ENCODE measurements at places on chromosomes 13 and 19.

GRCh38 chr19:15995536-15995935 lies 46.7 kb downstream of the OR10H4 start:
- no peak for DNase-seq

DNA sequence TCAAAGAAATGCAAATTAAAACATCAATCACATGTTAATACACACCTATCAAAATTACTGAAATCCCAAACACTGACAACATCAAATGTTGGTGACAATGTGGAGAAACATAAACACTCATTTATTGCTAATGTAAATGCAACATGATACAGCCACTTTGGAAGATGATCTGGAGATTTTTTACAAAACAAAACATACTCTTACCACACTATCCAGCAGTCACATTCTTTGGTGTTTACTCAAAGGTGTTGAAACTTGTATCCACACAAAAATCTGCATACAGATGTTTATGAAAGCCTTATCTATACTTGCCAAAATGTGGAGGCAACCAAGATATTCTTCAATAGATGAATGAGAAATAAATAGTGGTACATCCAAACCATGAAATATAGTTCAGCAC lies 1219.5 kb upstream of the PCDH20 start:
- DNase-seq, result no peak

DNA sequence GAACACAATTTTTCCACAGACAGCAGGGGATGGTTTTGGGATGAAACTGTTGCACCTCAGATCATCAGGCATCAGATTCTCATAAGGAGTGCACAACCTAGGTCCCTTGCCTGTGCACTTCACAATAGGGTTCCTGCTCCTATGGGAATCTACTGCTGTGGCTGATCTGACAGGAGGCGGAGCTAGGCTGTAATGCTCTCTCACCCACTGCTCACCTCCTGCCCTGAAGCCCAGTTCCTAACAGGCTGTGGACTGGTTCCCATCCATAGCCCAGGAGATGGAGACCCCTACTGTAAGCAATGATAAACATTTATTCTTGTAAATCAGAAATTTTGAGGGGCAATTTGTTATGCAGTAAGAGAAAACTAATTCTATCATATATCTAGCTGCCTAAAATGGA lies 1234.7 kb downstream of the SLITRK1 start:
- no peak for DNase-seq

- DNase-seq, result peak; percentile 94
These were observed 169.6 kb upstream of the GPR12 start for GRCh38 chr13:26929971-26930730.

DNA sequence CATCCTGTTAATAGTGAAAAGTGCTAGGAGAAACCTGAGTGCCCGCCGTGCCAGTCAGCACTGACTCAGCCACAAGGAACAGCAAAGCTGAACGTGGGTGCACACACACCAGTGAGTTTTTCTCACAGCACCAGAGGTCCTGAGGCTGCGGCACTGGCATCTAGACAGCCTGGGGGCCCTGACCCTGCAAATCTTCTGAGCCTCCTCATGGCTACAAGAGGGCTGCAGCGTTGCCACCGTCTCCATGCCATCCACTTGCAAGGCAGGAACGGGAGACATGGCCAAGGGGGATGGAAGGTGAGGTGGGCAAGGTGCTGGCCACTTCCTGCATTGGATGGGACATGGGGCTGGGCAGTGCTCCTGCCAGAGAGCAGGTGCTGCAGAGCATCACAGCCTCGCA lies 211.2 kb upstream of the SOX1 start:
- DNase-seq, result no peak

DNA sequence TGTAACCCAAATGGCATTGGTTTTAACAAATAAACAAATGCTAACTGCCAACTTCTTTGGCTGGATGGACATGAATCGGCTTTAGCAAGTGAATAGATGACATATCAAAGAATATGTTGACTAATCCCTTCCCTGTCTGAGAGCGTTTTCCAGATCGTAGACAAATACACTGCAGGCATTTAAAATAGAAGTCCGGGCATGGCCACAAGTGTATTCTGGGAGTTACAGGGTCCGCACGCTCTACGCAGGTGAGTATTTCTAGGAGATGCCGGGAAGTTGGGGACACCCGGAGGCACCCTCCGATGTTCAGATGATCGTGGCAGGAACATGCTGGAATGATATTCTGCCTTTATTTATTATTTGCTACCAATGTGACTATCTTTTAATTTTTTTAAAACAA lies 53.2 kb upstream of the ZNF536 start:
- DNase-seq, result no peak

DNA sequence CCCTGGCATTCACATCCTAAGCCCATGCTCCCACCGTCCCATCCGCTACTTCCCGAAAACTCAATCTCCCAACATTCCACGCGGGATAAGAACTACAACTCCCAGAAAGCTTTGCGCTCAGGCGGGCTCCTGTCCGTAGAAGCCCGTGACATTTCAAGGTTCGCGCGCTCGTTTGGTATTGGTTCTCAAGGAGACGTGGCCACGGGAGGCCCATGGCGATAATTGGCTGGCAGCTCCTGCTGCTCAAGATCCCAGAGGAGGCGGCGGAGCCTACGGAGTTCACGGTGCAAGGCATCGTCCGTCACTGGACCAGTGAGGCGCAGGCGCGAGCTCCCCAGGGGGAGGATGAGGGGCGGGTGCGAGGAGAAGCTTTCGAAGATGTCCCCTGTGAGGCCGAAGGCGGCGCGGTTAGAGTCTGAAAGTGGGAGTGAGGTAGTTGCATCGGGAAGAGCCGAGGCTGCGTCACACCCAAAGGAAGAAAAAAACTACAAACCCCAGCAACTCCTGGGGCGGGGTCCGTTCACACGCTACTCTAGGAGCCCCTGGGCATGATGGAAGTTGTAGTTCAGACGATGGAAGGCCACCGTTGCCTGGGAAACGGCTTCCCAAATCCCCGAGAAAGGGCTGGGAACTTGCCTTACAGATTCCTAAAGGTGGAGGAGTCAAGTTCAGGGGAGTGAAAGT lies 1.2 kb upstream of the MAMSTR start:
- DNase-seq, result peak; percentile 96

- no peak for DNase-seq
These were observed 893.4 kb downstream of the DIAPH3 start for GRCh38 chr13:59270327-59270726.

DNA sequence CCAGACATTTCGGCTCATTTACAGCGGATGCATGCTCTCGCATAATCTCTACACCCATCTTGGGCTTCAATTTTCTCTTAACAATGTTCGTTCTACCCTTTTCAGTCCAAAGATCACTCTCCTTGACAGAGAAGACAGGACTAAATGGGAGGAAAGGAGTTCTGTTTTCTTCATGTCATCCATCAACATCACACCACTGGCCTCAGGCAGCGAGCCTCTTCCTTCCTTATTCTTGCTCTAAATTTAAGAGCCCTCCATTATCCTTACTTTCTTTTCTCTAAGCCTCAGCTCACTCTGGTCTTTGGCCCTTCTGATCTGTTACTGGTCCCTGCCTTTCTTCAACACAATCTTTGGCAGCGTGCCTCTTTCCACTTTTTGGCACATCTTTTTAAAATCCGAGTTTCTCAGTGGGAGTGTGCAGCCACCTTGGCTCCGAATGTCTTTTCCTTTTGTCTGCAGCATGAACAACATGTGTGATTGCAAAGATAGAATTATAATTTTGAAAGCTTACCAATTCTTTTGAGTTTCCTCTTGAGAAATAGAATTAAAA lies 98.7 kb downstream of the FAM216B start:
- no peak for DNase-seq

- no peak for DNase-seq
These were observed 287 bp upstream of the ZSCAN22 start for GRCh38 chr19:58326501-58326913.

DNA sequence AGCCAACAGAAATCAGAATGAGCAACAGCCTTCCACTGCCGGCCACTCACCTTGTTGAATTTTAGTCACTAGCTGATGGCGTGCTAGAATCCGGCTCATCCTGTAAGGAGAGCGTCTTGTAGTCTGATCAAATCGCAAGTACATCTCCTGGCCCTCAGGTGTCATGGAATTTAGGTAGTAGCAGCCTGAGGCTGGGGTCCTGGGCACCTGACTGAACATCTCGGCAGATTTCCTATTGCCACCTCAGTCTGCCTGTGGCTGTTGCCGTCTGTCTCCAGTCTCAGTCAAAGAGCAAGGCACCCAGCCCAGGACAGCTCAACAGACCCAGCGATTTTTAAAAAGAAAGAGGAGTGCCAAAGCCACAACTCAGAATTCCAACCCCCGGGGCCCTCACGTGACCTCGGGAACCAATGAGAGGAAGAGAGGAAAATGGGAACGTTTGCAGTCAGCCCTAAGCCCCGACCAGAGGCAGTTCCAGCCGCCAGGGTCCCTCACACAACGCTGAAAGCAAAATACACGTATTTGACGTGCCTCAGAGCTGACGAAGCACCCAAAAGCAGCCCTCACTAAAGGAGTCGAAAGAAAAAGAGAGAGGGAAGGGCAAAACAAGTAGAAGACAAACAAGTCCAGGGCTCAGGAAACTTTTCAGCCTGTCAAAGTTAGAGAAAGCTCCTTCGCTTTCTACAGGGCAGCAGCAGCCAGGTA lies at the start of gene STARD13:
STARD13 (minus strand) TSS at position 336 of the 705 bp plus-strand sequence; CDS start at position 219, 117 bp downstream.
- peak; percentile 81 for DNase-seq

DNA sequence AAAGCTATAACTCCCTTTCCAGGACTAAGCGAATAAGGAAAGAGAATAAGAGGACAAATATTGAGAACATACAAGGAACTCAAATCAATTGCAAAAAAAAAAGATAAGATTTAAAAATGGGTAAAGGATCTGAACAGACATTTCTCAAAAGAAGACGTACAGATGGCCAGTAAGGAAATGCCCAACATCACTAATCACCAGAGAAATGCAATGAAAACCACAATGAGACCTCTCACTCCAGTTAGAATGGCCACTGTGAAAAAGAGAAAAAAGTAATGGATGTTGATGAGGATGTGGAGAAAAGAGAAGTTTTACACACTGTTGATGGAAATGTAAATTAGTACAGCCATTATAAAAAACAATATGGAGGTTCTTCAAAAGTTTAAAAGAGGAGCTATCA lies 63.8 kb downstream of the VWA8 start:
- DNase-seq, result no peak

GRCh38 chr13:49645451-49645850 lies 17.1 kb downstream of the ARL11 start:
- no peak for DNase-seq

DNA sequence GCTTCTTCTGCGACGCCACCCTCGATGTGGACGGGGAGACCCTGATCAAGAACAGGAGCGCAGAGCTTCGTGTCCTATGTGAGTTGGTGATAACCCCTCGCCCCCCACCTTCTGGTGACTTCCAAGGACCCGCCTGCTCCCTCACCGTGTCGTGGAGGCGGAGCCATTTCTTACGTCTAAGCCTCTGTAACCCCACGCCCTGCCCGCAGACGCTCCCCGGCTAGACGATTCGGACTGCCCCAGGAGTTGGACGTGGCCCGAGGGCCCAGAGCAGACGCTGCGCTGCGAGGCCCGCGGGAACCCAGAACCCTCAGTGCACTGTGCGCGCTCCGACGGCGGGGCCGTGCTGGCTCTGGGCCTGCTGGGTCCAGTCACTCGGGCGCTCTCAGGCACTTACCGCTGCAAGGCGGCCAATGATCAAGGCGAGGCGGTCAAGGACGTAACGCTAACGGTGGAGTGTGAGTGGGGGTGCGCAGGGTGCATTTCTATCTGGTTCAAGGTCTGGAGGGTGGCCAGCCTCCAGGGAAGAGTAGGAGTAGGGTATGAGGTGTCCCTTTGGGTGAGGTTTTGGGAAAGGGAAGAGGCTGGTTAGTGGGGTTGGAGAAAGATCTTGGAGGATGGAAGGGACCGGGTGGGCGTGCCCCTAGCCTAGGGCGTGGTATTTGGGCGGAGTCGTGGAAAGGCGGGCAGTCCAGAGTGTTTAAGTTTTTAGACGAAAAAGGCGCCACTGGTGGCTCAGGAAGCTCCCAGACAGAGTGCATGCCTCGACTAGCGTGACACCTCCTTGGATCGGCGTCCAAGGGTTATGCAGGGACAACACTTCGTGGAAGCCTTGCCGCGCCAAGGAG lies 3.3 kb downstream of the ICAM5 start:
- no peak for DNase-seq

- DNase-seq, result no peak
These were observed 479.6 kb downstream of the DIAPH3 start for GRCh38 chr13:59684105-59684504.

GRCh38 chr13:103199380-103200088 lies 133.3 kb upstream of the SLC10A2 start:
- DNase-seq, result no peak

DNA sequence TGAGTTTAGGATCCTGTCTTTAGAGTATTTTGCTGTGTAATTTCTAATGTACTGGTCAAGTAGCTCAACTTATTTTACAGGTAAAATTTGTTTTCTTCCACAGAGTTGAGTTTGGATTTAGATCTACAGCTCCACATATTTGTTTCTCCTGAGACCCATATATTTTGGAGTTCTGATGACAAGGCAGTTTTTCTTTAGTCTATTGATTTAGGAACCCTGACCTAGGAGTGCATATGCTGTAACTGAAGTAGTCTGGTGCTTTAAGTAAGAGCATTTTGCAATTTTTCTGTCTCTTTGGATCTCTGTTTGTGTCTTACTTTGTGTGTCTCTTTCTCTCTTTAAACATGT lies 19.5 kb upstream of the SPRY2 start:
- DNase-seq, result no peak

DNA sequence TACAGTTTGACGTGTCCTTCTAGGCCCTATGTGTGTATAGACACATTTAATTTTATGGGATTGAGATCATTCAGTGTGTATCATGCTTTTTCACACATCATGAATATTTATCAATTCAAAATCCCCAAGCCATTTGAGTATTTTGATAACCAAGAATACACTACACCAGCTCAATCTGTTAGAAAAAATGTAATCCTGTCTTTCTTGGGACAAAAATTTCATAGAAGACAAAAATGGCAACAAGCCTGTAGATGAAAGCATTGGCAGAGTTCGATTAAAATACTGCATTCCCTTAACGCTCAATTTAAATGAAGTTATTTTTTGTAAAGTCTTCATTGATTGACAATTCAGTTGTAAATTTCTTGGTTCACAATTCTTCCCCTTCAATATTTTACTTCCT lies 41.9 kb downstream of the WDR87 start:
- no peak for DNase-seq

DNA sequence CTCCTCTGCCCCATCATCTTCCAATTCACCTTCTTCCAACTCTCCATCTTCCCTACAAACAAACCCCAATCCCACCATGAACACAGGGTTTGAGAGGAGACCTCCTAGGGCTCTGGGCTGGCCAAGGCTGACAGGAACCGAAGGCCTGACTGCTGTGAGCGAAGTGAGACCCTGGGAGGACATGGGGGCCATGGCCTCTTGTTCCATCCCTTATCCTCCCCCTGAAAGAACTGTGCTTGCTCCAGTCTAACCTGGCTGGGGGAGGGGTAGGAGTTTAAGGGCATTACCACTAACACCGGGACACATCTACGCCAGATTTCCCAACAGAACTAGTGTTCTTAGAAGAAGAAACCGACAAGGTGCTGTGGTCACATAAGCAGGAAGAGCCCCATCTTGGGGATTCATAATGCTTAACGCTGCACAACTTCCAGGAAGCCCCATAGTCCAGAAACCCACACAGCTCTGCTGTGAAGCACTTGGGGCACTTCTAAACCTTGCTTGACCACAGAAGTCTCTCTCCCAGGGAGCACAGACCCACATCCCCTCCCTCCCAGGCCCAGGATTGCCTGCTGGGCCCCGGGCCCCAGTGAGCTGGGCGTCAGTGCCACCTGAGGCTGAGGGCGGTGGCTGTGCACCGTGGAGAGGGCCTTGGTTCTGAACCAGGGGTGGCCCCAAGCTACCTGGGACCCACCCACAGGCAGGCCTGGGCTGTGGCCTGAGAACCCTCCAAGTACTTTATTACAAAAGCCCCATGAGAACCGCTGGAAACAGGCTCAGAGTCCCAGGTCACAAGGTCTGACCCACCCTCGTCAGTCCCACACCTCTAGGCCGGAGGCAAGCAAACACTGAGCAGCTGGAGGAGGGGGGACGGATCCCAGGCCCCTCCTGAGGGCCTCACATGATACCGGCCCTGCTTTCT lies 18.8 kb downstream of the ZC3H4 start:
- DNase-seq, result no peak
